ENCODE measurements at places on chromosomes 1 and 21. TPM values are rescaled to one million over a fixed set of nuclear protein-coding genes. Genes with fewer than 3 reads are reported as not detected.

DNA sequence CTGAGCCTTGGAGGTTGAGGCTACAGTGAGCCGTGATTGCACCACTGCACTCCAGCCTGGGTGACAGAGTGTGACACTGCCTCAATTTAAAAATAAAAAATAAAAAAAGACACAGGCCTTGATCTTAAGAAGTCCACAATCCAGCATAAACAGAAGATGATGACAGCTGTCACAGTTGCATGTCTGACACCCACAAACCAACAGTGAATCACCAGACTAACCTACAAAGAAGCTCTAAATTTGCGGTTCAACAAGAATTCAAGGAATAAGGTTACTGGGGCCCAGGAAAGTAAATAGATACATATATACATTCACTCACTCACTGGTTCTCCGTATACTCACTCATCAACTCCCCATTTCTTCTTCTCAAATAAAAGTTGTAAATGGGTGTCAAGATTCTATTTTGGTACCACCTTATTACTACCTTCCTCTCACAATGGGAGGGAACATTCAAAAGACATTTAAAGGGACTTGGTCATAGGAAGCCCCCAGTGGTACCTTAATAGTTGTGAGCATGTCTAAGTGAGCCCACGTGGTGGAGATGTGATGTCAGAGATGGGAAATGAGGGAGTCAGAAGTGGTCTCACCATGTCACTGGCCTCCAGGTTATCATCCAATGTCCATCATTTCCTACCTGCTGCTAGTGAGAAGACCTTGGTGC lies 66.9 kb upstream of the PRDX6 start:
- no peak overlapping the region for H3K4me3 ChIP-seq
- H3K4me1 ChIP-seq: no peaks in the 10 kb centered on the region
- H3K36me3 ChIP-seq: no peaks in the 10 kb centered on the region

PLCH2 gene
- total RNA-seq: 3.4 TPM

- H3K27ac ChIP-seq: no peak overlapping the region
- no peak overlapping the region for H3K4me3 ChIP-seq
- H3K36me3 ChIP-seq: no peaks in the 10 kb centered on the region
- H3K4me1 ChIP-seq: peaks cover 3% of the 10 kb centered on the region
- no peaks in the 10 kb centered on the region for H3K27me3 ChIP-seq
Observed at GRCh38 chr21:42780617-42781016, 98.7 kb downstream of the WDR4 start.

DNA sequence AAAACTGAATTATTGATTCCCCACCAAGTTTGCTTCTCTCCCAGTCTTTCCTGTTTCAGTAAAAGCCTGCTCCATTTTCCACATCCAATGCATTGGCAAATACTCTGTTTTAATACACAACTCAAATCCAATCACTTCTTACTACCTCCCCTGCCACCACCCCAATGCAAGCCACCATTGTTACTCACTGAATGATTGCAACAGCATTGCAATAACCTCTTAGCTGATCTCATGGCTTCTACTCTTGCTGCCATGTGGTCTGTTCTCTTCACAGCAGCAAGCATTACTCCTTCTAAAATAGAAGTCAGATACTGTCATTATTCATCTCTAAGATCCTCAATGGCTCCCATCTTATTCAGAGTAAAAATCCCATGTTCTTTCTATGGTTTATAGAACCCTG lies 123.4 kb downstream of the ATP6V1G3 start:
- no peak for DNase-seq
- no peaks in the 10 kb centered on the region for H3K4me1 ChIP-seq
- no peak overlapping the region for H3K4me3 ChIP-seq
- no peak overlapping the region for H3K27ac ChIP-seq

GSTM5 gene
- 0.42 TPM for total RNA-seq

DNA sequence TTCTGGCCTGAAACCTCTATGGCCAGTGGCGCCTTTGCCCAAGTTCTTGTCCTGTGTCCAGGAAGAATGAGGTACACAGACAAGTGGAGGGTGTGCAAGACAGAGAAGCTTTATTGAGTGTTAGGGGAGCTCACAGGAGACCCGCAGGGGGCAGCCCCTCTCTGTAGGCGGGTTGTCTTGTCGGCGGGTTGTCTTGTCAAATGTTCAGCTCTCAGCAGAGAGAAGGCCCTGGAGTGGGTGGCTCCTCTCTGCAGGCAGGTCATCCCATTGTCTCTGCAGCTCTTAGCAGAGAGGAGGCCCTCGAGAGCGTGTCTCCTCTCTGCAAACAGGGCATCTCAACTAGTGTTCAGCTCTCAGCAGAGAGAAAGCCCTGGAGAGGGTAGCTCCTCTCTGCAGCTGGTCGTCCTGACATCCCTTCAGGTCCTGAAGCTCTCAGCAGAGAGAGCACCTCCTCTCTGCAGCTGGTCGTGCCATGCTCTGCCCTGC lies 11.0 kb downstream of the COL6A2 start:
- no peaks in the 10 kb centered on the region for H3K4me1 ChIP-seq
- H3K27me3 ChIP-seq: no peaks in the 10 kb centered on the region
- no peak for DNase-seq
- no peaks in the 10 kb centered on the region for H3K36me3 ChIP-seq
- H3K27ac ChIP-seq: no peak overlapping the region
- H3K4me3 ChIP-seq: no peak overlapping the region

DNA sequence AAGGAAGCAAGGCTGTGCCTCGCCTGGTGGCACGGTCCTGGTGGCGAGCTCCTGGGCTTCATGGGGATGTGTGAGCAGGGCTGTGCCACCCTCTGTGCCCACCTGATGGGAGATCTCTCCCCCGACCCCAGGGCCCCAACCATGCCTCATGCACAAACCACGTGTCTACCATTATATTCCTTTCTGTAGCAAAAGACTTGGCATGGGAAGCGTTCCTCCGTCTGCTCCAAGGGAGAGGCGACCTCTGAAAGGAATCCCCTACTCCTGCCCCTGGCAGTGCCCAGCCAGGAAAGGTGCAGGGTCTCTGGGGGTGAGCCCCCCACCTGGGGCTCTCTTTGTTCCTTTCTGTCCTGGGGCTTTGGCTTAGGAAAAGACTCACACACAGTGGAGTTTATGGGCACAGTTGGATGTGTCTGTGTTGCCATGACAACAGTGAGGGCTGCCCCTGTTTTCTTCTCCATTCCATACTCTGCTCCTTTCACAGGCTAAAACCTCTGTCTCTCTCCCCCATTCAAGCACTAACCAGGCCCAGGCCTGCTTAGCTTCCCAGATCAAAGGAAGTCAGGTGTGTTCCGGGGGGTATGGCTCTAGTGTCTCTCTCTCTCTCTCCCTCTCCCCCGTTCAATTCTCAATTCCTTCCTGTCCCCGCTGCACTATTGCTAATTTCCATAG lies 21.4 kb upstream of the LRRN2 start:
- peaks cover 4% of the 10 kb centered on the region for H3K27me3 ChIP-seq
- H3K4me1 ChIP-seq: no peaks in the 10 kb centered on the region
- H3K27ac ChIP-seq: no peak overlapping the region

DNA sequence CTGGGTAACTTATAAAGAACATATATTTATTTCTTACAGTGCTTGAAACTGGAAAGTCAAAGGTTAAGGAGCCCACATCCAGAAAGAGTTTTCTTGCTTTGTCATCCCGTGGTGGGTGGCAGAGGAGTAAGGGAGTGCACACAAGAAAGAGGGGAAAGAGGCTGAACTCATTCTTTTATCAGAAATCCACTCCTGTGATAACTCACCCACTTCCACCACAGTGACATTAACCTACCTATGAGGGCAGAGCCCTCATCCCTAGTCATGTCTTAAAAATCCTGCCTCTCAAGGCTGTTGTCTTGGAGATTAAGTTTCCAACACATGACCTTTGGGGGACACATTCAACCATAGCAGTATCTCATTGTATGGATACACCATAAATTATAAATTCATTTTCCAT lies 32.5 kb upstream of the RGS4 start:
- H3K4me3 ChIP-seq: no peak overlapping the region
- H3K27ac ChIP-seq: no peak overlapping the region
- H3K36me3 ChIP-seq: no peaks in the 10 kb centered on the region

DNA sequence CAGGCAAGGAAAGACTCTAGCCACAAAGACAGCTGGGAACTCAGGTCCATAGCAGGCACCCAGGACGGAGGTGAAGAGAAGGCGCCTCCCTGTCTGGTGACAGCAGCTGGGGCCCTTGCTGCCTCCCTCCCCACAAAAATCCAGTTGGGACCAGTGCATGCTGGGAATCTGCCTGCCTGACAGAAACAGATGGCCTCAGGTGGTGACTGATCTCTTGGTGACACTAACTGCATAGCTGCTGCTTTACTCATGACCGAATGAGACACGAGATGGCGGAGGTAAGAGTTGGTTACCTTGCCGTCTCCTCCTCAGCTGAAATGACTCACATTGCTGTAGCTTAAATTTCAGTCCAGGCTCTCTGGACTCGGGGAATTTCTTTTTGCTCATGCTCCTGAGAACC lies 130.3 kb downstream of the FGGY start:
- no peak overlapping the region for H3K27ac ChIP-seq
- no peaks in the 10 kb centered on the region for H3K27me3 ChIP-seq
- H3K4me3 ChIP-seq: no peak overlapping the region
- no peak for DNase-seq
- H3K36me3 ChIP-seq: no peaks in the 10 kb centered on the region

DNA sequence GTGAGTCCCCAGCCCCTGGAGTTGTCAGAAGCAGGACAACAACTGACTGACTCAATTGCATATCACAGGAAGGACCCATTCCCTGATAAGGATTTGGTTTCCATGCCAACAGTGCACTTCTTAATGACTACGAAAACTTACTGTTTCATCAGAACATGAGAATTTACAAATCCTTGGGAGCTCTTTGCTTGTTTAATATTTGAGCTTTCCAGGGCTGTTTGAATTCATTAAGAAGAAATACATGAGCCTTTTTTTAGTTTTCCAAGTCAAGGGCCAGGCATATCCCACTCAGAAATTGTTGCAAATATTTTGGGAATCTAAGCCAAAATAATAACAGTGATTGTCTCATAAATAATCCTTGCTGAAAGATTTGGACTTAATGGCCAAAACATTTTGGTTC lies 27.2 kb upstream of the COL24A1 start:
- no peaks in the 10 kb centered on the region for H3K36me3 ChIP-seq
- no peaks in the 10 kb centered on the region for H3K27me3 ChIP-seq
- H3K27ac ChIP-seq: no peak overlapping the region

DNA sequence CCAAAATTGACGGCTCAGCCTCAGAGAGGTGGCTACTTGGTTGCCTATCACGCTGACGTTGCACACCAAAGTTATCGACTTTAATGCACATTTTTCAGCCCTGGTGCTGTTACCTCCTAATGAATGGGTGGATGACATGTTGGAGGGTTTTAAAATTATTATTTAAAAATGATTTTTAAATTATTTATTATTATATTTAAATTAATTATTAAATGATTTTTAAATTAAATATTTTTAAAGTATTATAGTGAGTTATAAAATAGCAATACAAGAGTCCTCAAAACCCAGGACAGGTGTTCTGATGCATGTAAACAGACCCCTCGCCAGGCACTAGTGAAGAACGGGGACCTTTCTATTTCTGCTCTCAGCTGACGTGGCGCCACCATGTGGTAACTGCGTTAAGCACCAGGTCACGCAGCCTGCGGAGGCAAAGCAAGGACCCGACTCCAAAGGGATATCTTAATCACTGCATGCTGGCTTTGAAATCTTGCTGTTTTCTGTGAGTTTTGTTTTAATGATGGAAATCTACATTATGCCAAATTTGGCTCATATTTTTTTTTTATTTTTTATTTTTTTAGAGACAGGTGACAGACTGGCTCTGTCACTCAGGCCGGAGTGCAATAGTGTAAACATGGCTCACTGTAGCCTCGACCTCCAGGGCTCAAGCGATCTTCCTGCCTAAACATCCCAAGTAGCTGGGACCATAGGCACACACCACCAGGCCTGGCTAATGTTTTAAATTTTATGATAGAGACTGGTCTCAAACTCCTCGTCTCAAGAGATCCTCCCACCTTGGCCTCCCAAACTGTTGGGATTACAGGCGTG lies 22.6 kb downstream of the CASP9 start:
- peak; percentile 65 for DNase-seq
- H3K27me3 ChIP-seq: no peaks in the 10 kb centered on the region
- H3K4me3 ChIP-seq: no peak overlapping the region
- H3K27ac ChIP-seq: no peak overlapping the region
- H3K36me3 ChIP-seq: peaks cover 6% of the 10 kb centered on the region

DNA sequence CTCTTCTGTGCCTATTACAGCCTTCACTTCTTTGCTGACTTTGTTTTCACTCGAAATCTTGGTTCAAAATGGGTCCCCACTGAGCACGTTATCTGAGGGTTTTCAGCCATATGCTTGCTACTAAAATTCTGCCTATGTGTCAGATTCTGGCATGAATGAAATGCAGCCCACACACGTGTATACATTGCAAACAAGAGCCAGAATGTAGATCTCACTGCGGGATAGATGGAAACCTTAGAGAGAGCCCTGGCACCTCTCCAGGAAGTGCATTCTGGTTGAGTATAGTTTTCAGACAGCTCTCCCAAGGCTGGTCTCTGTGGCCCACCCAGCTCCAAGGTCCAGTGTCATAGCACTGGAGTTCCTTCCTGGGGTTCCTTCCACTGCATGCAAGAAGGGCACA lies 234.7 kb upstream of the GJB5 start:
- H3K4me3 ChIP-seq: no peak overlapping the region
- no peaks in the 10 kb centered on the region for H3K4me1 ChIP-seq
- no peaks in the 10 kb centered on the region for H3K36me3 ChIP-seq
- DNase-seq: no peak

ZBTB8B gene
- 0.03 TPM for total RNA-seq

DNA sequence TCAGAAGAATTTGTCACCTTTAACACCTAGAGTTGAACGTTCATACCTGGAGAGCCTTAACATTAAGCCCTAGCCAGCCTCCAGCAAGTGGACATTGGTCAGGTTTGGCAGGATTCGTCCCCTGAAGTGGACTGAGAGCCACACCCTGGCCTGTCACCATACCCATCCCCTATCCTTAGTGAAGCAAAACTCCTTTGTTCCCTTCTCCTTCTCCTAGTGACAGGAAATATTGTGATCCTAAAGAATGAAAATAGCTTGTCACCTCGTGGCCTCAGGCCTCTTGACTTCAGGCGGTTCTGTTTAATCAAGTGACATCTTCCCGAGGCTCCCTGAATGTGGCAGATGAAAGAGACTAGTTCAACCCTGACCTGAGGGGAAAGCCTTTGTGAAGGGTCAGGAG lies 52.3 kb downstream of the UBE4B start:
- DNase-seq: no peak
- H3K36me3 ChIP-seq: no peaks in the 10 kb centered on the region
- no peak overlapping the region for H3K4me3 ChIP-seq
- no peak overlapping the region for H3K27ac ChIP-seq
- H3K27me3 ChIP-seq: no peaks in the 10 kb centered on the region

GRCh38 chr1:216612291-216612690 lies 110.9 kb downstream of the ESRRG start:
- no peaks in the 10 kb centered on the region for H3K36me3 ChIP-seq
- no peak for DNase-seq
- no peaks in the 10 kb centered on the region for H3K4me1 ChIP-seq
- H3K4me3 ChIP-seq: no peak overlapping the region
- no peak overlapping the region for H3K27ac ChIP-seq
- H3K27me3 ChIP-seq: no peaks in the 10 kb centered on the region

ADAMTS5 gene
- 0.56 TPM for total RNA-seq

- no peak overlapping the region for H3K4me3 ChIP-seq
- H3K27me3 ChIP-seq: no peaks in the 10 kb centered on the region
- DNase-seq: no peak
- H3K4me1 ChIP-seq: no peaks in the 10 kb centered on the region
Observed at GRCh38 chr1:89608319-89608983, 24.5 kb upstream of the LRRC8C start.

GRIK3 gene
- 0.08 TPM for total RNA-seq

Measured in pancreas (tissue), 10 donors.